Activated T-cell treated with anti-CD3 and anti-CD28 coated beads for 24 hours (primary cell): ENCODE measurements at places on chromosomes 16 and 17.

GRCh38 chr16:57675741-57676551, 7.8 kb downstream of the ADGRG3 start:
- no peak for DNase-seq

GRCh38 chr17:41421116-41421515, 3.3 kb downstream of the KRT37 start:
- DNase-seq: no peak

DNA sequence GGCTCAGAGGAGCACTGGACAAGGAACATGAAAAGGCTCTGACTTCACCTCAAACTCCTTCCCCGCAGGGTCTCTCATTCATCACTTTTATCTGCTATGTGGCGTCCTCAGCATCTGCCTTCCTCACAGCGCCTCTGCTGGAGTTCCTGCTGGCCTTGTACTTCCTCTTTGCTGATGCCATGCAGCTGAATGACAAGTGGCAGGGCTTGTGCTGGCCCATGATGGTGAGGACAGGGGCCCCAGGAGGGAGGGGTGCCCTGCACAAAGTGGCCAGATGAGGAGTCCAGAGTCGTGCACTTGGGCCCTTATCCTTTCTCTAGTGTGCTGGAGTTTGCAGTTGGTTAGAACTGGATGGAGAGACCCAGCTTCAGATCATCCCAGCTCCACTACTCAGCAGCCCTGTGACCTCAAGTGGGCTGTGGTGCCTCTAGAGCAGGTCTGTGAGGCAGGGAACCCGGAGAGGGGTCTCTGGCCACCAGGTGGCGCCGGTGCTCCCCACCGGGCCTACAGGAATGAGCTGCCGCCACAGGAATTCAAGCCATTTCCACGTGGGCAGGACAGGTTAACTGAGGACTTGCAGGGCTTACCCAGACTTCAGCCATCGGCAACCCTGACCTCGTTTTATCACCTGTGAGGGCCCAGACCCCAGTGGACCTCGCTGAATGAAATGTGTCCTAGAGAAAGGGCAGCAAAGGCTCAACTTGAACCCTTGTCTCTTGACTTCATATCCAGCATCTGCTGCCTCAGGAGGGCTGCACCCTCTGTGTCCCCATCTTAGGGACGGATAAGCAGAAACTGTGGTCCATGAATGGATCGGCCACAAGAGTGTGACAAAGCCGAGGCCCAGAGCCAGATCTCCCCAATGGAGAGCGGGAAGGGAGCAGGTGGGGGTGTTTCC, 4.0 kb downstream of the CMTM3 start:
- DNase-seq: peak; percentile 84

DNA sequence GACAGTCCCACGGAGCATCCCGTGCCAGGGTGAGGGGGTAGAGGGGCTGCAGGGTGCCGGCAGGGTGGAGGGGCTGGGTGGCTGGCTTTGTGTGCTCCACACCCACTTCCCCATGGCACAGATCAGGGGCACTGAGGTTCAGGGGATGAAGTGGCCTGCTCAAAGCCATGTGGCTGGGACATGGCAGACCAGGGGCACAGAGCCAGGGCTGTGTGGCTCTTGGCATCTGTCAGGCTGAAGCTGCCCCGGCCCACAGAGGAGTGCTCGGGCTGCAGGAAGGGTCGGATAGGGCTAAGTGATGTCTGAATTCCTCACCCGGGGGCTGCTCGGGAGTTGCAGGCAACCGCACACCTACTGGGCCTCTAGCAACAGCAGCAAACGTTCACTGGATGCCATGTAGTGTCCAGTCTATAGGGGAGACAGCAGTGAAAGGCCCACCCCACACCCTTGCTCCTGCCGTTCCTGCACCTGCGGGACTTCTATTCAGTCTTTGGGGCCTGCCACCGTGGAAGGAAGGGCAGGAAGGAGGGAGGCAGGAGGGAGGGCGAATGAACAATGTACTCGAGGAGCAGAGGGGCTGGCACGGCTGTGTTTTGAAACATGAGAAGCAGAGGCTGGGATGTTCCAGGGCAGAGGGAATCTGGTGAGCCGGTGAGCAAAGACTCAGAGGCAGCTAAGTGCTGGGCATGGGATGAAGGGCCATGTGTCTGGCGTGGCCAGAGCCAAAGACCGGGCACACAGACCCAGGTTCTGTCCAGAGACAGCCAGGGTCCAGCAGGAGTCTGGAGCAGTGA, 15.1 kb downstream of the SLC5A10 start:
- DNase-seq: no peak

DNA sequence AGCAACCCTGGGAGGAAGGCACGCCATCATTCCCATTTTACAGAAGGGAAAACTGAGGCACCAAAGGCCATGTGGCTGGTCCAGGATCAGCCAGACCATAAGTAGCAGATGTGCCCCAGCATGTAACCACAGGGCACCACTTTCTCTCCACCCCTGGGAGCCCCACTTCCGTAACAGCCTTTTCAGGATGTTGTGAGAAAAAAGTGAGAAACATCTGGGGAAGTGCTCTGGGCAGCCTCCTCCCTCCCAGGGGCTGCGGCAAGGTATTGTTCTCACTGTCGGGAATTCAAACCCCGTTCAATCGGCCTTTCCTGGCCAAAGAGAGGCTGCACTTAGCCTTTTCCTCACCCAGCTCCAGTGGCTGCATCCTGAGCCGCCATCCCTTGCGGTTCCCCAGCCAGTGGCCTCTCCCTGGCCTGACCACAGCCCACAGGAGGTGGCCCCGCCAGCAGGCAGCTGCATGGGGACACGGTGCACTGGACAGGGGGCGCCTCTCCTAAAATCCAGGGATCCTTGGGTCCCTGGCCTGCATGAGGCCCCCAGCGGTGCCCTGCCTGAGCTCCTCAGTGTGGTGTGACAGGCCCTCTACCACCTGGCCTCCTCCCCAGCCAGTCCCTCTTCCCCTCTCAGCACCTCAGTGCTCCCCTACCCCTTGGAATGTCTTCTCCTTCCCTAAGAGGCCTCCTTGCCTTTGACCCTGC, 5.7 kb upstream of the CDH5 start:
- no peak for DNase-seq

DNA sequence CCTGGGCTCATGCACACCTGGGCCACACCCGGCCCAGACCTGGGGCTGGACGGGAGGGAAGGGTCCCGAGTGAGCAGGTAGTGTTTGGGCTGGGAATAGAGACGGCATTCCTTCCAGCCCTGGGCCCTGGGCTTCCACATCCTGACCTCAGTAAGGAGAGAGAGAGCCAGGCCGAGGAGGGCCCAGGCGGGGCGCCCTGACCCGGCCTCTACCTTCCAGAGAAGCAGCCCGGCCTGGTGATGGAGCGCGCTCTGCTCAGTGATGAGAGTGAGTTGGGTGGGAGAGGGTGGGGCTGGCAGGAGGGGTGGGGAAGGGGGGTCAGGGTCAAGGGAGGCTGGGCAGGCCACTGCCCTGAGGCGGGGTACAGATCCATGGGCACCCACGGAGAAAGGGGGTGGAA, 13.6 kb upstream of the MYO15B start:
- DNase-seq: no peak

- no peak for DNase-seq
These were observed 3.1 kb downstream of the RAB11FIP4 start for GRCh38 chr17:31394544-31394943.
